SW480 (cell line): ENCODE measurements at places on chromosomes 12 and 14.

GRCh38 chr14:67524634-67524963 is 8.5 kb upstream of the PLEKHH1 start:
- DNase-seq = peak; percentile 48

GRCh38 chr14:41303506-41303905 is 303.2 kb upstream of the LRFN5 start:
- DNase-seq = no peak

GRCh38 chr12:65895759-65896656 is 71.7 kb downstream of the HMGA2 start:
- peak; percentile 11 for DNase-seq

DNA sequence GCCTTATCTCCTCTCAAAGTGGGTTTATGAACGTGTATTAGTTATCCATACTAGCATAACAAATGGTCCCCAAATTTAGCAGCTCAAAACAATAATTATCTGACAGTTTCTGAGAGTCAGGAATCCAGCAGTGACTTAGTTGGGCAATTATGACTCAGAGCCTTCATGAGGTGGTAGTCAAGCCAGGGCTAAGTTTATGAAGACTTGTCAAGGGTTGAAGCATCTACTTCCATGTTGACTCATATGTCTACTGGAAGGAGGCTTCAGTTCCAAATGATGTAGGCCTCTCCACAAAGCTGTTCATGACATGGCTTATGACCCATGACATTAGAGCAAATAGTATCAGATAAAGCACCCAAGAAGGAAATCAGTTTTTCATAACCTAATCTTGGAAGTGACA is 73.2 kb downstream of the IPO8 start:
- DNase-seq = no peak

DNA sequence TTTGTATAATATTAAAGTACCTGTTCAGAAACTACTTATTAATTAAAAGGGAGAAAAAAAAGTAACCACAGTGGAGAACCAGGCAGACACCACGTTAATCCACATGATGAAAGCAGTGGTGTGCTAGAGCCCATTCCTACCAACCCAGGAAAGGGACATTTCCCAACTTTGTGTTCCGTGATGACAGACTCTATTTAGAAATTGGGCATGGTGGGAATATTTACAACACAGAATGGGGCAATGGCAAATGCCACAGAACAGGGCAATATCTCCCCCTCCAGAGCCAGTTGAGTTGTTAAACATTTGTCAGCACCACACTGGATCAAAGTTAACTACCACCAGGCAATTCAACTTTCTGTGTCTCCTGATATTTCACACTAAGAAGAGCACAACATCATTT is 1.2 kb upstream of the HIGD1C start:
- no peak for DNase-seq

GRCh38 chr14:95021588-95021987 is 135.7 kb downstream of the DICER1 start:
- DNase-seq = no peak

DNA sequence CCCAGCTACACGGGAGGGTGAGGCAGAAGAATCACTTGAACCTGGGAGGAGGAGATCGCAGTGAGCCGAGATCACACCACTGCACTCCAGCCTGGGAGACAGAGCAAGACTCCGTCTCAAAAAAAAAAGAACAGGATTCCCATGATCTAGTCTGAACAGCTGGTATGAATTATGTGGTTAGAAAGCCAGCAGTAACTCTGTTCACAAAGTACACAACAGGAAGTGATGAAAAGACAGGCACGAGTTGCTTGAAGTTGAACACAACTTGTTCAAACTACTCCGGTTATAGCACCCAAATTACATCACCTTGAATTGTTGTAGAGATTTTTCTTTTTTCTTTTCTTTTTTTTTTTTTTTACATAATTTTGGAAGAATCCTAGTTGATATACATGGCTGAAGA is 238.8 kb upstream of the RGS6 start:
- no peak for DNase-seq

- DNase-seq = no peak
Observed at GRCh38 chr12:131872154-131873051, 22.0 kb upstream of the ULK1 start.

- no peak for DNase-seq
Observed at GRCh38 chr12:29795715-29796114, 12.0 kb upstream of the TMTC1 start.

- DNase-seq = no peak
Observed at GRCh38 chr12:130452546-130452945, 114.9 kb downstream of the PIWIL1 start.
